ENCODE measurements at places on chromosomes 13 and 19.

DNA sequence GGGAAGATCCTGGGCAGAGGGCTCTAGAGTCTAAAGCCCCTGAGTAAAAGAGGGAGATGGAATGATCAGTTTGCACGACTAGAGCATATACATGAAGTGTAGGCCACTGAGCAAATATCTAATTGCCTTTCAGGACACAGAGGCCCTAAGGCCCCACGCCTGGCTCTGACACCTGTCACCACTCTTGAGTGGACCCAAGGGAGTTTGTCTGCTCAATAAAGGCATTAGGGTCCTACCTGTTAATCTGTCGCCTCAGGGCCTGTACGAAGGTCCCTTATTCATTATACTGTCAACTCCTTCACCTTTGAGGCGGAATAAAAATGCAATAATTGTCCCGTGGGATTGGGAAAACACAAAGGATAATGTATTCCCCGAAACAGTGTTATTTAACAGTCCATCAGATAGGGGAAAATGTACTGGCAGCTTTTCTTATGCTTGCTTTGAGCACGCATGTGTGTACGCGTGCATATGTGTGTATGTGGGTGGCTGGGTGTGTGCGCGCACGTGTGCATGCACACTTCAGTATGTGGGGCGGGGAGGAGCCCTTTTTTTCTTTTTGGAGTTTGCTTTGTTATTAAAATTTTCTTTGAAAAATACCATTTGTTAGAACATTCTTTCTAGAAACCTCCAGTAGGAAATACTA, 161.8 kb upstream of the SERP2 start:
- DNase-seq: no peak

DNA sequence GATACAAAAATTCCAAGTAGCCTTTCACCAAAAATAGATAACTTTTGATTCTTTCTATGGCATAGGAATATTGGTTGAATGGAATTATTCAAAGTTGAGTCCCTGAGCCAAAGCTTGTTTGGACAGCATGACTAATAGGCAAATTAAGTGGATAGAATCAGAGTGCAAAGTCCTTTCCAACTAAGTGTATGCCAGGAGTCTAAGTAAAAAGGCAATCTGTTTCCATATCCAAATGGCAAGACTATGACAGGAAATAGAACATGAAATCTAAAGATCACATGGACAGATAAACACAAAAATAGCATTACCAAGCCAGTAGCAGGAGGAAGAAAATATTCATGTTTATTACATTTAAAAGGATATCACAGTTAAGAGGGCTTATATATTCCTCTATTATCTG, 804.6 kb downstream of the SLITRK6 start:
- DNase-seq: no peak

DNA sequence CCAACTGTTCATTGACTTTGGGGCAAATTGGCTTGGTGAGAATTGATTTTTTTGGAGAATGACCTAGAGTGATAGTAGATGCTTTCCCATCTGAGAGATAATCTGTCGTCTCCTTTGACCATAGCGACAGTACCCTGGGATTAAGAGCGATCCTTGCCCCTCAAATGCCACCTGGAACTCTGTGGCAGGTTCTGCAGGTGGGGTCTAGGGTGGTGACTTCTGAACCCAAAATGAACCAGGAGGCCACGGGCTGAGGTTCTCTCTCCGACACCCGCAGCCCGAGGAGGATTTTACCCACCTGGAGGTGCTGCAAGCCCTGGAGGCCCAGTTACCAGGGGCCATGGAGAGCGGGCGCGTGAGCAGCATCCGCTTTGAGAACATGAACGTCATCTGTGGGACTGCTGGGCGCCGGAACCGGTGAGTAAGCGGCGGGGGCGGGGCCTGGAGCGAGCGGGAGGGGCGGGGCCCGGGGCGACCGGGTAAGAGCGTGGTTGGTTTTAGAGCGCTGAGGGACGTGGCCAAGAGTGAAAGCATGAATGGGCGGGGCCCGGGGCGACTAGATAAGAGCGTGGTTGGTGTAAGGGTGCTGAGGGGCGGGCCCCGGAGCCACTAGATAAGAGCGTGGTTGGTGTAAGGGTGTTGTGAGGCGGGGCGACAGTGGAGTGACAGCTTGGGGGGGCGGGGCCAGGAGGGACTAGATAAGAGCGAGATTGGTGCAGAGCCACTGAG, 8.6 kb downstream of the C19orf81 start:
- peak; percentile 99 for DNase-seq

DNA sequence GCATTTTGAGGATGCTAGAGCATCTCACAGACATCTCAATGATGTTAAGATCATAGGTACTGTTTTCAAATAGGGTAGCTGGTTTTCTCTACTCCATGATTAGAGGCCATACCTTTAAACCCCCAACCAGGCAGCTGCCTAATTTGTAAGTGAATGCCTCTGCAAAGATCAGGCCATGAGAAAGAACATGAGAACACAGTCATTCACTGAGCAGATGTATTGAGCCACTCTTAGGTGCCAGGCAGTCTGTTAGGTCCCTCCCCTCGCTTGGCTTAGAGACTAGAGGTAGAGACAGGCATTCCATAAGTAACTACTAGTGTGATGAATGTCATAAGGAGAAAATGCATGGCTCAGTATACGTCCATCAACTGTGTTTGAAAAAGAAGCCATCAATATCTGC, 410.0 kb downstream of the FGF9 start:
- DNase-seq: no peak

- no peak for DNase-seq
Measured at GRCh38 chr19:5103812-5104410, 135.0 kb downstream of the KDM4B start.

DNA sequence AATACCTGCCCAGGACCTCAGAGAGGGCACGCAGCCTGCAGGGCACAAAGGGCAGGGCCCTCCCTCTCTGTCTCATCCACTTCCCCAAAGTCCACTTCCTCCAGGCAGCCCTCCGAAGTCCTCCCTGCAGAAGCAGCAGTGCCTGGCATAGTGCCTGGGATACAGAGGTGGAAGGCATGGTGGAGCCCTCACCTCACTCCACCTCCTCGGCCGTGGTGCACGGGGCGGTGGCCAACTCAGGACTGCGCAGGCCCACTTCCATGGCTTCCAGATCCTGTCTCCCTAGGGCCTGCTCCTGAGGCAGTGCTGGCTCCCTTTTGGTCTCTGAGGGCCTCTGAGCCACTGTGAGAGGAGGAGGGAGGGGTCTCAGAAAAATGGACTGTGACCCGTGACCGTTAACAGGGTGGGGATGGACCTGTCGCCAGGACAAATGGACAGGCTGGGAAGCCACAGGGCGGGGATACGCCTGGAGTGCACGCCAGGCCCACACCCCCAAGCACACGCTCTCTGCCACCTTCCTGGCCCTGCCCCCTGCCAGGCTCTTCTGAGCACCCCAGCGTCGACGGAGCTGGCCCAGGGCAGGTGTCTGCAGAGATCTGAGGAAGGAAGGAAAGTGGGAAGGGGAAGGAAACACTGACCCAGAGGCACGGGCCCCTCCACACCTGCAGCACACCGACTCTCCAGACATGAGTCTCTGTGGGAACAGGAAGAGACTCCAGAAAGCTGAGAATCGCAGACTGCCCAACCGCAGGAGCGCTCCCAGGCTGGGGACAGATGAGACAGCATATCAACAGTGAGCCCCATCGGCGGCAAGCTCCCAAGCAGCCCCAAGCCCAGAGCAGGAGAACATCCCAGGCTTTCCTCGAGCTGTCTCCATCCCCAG, 8.4 kb downstream of the REXO1 start:
- DNase-seq: no peak

- DNase-seq: no peak
Measured at GRCh38 chr19:29239213-29239776, 26.3 kb upstream of the UQCRFS1 start.

DNA sequence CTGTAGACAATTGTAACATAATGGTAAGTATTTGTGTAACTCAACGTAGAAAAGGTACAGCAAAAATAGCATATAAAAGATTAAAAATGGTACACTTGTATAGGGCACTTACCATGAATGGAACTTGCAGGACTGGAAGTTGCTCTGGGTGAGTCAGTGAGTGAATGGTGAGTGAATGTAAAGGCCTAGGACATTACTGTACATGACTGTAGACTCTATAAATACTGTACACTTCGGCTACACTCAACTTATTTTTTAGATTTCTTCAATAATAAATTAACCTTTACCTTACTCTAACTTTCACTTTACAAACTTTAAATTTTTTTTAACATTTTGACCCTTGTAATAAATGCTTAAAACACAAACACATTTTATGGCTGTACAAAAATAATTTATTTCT, 72.1 kb upstream of the FAM216B start:
- DNase-seq: no peak

GRCh38 chr13:28751175-28751960, 32.6 kb upstream of the SLC46A3 start:
- no peak for DNase-seq

GRCh38 chr19:13269348-13269747, 119.1 kb downstream of the IER2 start:
- no peak for DNase-seq

- DNase-seq: no peak
Measured at GRCh38 chr13:110869805-110870706, 44.8 kb downstream of the ANKRD10 start.

- no peak for DNase-seq
Measured at GRCh38 chr13:21461131-21461530, 2.0 kb upstream of the ZDHHC20 start.

DNA sequence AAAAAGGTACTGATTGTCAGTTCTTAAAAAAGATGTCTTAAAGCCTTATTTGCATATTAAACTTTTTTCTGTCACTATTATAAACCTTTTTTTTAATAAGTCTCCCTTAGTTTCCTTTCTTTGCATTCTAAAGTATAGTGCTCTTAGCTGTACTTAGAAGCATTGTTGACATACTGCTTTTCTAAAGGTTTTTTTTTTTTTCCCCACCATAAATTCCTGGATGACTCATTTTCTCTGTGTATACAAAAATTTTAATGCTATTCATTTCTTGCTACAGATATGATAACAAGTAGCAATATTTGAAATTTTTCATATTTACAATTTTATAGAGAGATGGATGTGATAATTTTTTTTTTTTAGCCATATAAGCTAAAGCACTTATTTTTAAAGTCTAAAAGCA, 43.5 kb downstream of the METTL21C start:
- DNase-seq: no peak

DNA sequence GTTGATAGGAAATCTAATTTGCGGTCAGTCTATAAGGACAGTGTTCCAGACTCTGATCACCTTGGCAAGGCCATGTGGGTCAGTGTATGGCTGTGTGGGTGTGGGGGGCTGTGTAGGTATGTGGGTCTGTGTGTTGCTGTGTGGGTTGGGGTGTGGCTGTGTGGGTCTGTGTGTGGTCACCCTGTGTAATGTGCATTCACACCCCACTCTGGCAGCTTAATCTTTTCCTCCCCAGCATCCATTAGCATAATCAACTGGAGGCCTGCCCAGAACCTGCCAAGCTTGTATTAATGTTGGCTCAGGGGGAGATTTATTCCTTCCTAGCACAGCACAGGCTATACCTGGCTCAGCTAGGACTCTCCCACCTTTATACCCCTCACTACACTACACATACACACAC, 203.2 kb downstream of the TUBA3C start:
- DNase-seq: no peak

- DNase-seq: no peak
Measured at GRCh38 chr13:43574605-43575004, 212.2 kb downstream of the ENOX1 start.

DNA sequence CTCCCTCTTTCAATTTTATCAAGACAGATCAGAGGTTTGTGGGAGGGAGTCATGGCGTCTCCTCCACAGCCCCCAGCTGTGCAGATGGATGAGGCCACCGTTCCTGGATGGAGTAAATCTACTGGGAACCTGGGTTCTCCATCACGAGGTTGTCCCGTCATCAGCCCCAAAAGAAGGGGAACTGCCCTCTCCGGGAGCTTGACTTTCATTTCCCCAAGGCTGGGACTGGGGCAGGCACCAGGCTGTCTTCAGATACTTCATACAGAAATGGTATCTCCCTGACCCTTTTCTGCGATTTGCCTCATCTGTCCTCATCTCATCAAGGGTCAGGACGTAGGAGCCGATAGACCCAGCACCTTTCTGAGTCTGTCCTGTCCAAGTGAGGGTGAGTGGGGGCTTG, 9.8 kb downstream of the LILRB2 start:
- no peak for DNase-seq

DNA sequence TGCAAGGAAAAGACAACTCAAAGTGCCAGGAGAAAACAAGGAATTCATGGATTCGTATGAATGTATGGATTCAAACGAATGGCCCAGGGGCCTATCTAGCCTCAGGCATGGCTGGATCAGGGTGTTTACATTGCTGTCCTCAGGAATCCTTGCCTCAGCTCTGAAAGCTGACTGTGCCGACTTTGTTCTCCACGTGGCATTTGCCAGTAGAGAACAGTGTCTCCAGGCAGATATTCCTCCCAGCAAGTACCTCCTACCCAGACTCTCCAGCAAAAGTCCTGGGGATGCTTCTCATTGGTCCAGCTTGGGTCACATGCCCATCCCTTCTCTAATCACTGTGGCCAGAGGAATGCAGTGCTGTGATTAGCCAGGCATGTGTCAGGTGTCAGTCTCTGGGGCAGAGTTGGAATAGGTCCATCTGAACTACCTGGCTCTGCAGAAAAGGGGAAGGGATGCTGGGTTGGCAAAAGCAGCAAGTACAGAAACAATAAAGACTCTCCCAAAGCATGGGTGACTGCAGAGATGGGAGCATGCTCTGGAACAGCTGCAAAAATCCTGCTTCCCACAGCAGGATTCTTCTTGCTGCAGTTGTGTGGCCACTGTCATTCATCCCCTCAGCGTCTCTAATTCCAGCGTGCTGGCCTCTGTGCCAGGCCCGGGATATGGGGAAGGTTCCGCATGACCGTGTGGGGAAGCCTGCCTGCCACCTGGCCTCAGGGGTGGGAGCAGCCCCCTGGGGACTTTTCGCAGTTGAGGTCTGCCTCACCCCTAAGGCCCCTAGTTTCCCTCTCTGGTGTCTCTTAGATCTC, 30.0 kb downstream of the CCNE1 start:
- DNase-seq: no peak

DNA sequence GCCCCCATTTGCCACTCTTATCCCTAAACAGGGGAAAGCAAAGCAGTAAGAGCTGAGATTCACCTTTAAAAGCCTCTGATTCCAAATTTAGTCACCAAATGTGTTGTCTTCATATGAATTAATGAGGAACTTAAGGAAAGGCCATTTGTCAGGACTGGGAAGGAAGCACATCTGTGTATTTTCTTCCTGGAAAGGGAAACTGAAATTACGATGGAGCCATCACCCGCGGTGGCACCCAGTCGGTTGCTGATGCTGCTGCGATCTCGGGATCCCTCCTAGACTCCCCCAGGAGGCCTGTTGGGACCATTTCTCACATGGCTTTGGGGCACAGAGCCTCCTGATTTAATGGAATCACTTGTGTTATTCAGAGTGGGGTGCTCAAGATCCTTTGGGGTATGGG, 7.4 kb upstream of the IL4I1 start:
- no peak for DNase-seq
